ENCODE measurements at places on chromosomes 3 and 15.
A peak's percentile ranks its signal among the peaks of the same experiment; 100 is the strongest.

- no peak for DNase-seq
Observed at GRCh38 chr3:109804697-109805096, 467.4 kb upstream of the DPPA4 start.

DNA sequence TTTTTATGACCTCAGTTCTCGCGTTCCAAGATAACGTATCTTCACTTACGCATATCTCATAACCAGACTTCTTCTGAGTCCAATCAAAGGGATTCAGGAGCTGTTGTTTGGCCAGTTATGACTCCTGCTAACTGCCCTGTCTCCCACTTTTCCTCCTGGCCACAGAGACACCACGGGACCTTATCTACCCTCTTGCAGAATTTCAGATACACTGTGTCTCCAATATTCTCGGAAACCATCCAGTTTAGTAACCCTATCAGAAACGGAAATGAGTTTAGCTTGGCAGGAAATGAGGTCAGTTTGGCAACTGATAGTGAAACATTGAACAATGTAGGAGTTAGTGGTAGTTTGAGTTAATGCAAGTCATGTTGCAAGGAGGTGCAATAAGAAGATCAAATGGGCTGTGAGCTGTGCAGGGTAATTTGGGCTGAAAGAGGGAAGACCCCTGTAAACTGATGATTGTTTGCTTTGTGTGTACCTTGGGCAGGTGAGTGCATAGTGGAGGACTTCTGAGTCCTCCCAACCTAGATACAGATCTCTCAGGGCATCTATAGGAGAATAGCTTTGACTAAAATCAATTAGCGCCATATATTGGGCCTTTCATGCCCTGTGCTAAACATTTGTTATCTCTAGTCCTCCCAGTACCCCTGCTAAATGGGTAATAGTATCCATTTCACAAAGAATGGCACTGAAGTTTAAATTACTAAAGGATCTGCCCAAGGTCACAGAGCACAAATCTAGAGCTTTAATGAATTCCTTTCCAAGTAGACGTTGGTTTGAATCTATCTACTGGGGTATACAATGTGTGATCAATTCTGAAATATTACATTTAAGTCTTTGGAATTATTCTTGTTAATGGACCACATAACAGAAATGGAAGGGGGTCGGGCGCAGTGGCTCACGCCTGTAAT, 41.3 kb upstream of the PIK3CB start:
- DNase-seq, result no peak

GRCh38 chr3:197458906-197459470, 96.8 kb downstream of the BDH1 start:
- no peak for DNase-seq

DNA sequence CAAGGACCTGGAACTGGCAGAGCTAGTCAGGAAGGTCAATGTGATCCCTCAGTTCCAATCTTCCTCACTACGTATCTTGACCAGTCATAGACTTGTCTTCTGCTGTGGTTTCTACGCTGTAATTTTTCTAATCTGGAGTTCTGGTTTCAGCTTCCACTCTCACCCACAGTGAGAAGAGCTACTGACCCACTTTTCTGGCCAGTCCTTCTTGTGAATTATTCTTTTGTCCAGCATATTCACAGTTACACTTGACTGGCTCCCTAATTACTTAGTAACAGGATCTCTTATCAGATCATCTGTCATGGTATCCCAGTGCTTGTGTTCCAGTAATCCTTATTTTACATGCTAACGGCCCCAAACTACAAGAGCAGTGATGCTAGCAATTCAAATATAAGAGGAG, 72.4 kb upstream of the MME start:
- DNase-seq, result no peak

DNA sequence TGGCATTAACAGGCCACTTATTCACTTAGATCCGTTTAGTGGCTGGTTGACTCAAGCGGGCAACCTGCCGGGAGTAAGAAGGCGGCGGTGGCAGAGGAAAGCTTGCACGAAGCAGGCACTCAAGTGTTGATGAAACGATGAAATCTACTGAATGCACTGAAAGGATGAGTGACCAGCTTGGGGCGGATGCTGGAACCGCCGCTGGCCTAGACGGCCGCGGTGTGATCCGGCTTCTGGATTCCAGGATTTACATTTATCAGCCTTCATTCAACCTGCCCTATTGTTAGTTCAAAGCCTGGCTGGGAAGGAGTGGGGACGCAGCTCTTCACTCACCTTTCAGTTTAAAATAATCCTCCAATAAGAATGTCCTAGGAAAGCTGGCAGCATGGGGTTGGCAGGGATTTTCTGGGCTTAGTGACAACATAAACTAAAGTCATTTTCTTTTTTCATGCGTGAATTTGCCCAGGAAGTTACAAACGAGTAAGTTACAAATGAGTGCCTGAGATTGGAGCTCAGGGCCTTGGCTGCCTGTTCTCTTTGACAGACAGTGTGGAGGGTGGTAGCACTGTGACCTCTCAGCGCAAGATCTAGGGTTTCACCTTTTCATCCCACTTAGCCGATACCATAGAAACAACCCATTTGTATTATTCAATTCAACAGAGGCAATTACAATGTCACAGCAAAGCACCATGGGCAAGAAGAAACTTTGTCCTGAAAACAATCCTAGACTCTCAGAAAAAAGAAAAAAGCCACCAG, 1.1 kb upstream of the PLCH1 start:
- DNase-seq, result no peak

GRCh38 chr3:127074900-127075360, 92.0 kb downstream of the PLXNA1 start:
- no peak for DNase-seq

DNA sequence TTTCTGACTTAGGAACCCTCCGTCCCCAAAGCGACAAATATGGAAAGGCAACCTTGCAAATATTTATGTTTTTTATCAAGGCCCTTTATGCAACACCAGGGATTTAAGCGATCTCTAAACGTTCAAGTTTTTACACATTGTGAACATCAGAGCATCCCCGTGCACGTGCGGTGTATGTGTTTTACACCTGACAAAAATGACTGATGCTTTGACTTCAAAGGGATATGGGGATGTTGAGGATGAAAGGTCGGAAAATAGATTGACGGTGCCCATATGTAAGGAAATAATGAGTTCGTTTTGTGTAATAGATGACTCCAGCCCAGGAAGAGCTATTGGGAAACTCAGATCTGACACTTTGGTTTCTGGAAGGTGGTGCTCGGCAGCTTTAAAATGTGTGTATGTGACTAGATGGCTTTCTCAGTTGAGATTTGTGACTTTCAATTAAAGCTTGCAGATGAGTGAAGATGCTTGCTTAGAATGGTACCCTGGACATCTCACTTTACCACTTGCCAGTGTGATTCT, 866 bp downstream of the SLC49A4 start:
- DNase-seq, result no peak

- DNase-seq, result no peak
Observed at GRCh38 chr15:96720251-96720650, 389.8 kb downstream of the NR2F2 start.

DNA sequence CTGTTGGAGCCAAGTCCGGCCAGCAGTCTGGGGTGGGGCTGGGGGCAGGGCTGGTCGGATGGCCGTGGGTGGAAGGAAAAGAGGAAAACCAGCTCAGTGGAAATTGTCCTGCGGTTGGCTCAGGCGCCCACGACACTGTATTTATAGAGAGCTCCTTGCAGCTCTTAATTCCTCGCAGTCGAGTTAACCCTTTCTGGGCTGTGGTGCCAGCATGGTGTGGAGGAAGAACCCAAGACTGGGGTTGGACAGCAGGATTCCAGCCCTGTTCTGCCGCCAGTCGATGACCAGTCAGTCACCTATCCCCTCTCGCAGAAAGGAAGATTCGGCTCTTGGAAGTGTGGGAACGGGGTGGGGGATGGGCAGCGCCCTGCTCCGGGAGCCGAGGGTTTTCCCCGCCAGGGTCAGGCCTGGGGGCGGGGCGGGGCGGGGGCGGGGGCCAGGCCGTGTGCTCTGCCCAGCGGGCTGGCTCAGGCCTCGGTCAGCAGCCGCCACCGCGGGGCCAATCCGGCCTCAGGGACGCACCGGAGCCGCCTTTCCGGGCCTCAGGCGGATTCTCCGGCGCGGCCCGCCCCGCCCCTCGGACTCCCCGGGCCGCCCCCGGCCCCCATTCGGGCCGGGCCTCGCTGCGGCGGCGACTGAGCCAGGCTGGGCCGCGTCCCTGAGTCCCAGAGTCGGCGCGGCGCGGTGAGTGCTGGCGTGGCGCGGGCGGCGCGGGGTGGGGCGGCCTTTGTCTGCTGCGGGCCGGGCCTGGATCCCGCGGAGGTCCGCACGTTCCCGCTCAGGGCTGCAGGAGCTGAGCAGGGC, at the start of gene CD276:
CD276 (plus strand) TSS at position 607 of the 804 bp plus-strand sequence. CDS start 15,257 bp downstream, outside the sequence.
- DNase-seq, result no peak

DNA sequence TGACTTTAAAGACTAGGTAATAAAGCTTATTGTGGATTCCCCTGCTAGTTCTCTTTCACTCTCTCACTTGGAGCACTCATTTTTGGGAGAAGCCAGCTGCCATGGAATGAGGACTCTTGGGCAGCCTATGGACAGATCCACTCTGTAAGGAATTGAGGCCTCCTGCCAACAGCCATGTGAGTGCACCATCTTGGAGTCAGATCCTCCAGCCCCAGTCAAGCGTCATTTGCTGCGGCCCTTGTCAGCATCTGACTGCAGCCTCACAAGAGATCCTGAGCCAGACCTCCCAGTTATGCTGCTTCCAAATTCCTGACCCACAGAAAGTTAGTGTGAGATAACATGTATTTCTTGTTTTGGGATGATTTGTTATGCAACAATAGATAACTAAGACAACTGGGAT, 101.9 kb downstream of the SEMA6D start:
- no peak for DNase-seq

- DNase-seq, result no peak
Observed at GRCh38 chr3:98457543-98457942, 5.5 kb upstream of the OR5K1 start.

DNA sequence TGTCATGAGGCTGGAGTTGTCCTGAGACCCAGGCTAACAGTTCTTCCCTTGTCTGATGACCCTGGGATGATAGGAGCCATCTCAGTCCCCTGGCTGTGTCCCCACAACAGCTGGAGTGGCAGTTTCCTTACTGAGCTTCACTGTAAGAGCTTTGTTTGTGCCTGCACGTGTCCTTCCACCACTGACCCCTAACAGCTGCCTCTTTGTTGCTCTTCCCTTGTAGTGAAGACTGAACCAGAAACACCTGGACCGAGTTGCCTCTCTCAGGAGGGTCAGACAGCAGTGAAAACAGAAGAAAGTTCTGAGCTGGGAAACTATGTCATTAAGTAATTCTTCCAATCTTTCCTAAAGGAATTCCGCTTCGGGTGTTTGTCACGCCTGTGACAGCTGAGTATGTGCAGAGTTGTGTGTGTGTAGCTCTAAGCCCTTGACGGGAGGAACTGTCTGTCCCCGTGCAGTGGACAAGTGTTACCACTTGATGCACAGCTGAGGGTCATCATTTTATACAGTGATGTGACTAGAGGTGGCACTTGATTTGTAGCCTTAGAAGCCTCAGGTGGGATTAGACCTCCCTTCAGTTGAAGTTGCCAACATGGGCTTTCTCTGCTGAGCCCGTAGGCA, 25.0 kb downstream of the MAP6D1 start:
- peak; percentile 46 for DNase-seq

DNA sequence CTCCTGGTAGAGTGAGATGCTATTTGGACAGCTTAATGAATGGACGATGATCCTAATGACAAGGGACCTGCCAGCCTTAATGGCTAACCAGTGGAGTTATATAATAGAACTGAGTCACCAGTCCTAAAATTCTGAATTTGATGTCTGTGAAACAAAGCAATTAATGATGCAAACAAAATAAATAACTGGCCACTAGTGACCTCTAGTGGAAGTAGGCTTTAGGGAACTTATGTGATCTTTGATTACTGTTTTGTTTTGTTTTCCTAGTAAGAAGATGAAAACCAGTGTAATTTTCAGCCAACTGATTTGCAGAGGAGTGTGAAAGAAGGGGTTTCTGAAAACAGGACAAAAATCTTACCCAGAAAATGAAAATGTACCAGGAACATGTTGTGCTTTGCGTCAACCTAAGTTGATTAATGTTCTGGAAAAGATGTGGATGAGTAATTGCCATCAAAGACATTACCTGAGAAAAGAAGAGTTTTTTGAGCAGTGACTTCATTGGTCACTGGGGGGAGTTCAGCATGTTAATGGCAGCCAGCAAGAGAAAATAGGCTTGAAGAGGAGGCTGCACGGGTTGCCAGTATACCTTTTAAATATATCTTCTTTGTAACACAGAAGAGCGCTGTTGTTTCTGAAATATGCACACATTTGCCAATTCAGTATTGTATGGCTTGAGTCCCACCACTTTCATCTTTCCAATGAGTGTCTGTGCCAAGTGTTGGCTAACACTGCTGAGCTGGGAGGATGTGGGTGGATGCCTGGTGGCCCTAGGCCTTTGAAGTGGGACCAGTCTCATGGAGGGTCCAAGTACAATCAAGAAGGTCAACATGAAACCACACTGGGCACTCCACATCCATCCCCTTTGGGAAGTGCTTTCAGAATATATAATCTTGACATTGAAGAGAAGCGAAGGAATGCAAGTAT, 9.3 kb downstream of the VEPH1 start:
- DNase-seq, result no peak

DNA sequence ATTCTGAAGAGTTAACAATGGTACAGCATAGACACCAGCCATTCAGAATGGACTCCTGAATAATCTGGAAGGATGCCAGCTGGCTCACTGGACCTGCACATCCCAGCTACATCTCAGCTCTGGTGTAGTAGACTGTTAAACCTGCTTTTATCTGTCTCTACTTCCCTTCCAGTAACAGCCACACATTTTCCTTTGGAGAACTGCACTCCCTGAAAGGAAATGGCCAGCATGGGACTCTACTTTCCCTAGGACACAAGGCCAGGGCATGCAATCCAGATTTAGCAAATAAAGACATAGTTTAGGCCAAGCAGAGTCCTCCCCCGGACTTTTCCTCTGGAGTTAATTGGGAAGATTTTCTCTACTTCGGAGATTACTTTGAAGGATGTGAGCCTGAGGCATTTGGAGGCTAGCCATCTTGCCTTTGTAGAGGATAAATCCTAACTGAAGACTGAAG, 82.7 kb upstream of the TCF12 start:
- DNase-seq, result no peak

DNA sequence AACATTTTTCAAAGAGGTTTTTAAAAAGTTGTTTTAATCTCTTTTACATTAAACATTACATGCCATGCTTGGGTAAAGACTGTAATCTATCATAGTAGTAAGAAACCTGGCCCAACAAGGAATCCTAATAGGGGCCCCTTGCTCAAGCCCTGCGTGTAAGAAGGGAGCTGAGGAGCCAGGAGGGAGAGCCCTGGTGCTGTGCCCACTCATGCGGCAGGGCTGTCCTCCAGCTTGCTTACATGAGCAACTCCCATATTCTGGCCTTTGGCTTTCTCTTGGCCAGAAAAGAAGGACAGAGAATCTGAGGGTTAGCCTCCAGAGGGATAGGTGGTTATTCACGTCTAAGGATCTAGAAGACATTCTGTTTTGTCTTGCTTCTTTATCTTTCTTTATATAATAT, 49.8 kb downstream of the KBTBD12 start:
- no peak for DNase-seq

- DNase-seq, result no peak
Observed at GRCh38 chr3:98725352-98725751, 37.8 kb upstream of the ST3GAL6 start.

DNA sequence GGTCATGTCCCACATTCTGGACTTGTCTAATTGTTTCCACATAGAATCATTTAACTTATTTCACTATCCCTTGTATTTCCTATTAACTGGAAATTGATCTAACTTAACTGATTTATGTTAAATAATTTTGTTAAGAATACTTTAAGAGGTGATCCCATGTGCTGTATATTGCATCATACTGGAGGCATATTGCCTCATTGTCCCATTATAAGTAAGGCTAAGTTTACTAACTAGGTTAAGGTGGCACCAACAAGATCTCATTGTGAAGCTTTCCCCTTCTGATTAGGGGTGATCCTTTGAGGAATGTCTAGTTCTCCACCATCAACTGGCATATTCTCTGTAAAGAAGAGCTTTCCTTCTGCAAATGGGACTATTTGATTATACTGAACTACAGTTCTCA, 24.4 kb downstream of the MAP1A start:
- DNase-seq, result no peak

All from C1 segment of cervical spinal cord (tissue), 14 donors.